Stomach (tissue), 19 donors: ENCODE measurements at places on chromosomes 2 and 18. TPM values are rescaled to one million over a fixed set of nuclear protein-coding genes. Genes with fewer than 3 reads are reported as not detected.
A peak's percentile ranks its signal among the peaks of the same experiment; 100 is the strongest.

DNA sequence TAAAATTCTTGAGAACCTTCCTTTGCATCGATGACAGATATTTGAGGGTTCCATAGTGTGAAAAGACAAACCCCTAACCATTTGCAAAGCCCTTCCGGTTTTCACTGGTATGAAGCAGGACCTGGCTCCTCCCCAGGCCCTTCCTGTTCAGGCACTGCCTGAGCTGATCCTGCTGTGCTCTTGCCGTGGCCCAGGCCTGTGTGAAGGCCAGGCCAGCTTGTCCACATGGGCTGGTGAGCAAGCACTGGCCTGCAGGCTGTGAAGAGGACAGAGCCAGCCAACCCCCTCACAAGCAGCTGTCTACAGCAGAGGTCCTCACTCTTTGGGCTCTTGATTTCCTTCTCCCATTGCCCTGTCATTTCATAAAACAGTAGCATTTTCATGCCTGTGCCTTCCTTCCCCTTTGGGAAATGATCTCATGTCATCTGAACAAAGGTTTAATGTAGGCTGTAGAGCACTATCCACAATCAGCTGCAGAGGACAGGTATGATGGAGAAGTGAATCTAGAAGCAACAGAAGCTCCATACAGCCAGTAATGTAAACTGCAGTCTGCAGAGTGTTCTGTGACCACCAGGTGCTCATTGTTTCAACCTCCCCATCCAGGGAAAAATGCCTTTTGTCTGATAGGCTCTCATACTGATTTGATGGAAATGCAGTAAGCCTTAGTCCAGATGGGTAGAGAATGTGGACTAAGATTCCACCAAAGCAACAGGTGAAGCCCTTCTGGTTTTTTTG, 19.8 kb downstream of the MPHOSPH10 start:
- DNase-seq: no peak

DNA sequence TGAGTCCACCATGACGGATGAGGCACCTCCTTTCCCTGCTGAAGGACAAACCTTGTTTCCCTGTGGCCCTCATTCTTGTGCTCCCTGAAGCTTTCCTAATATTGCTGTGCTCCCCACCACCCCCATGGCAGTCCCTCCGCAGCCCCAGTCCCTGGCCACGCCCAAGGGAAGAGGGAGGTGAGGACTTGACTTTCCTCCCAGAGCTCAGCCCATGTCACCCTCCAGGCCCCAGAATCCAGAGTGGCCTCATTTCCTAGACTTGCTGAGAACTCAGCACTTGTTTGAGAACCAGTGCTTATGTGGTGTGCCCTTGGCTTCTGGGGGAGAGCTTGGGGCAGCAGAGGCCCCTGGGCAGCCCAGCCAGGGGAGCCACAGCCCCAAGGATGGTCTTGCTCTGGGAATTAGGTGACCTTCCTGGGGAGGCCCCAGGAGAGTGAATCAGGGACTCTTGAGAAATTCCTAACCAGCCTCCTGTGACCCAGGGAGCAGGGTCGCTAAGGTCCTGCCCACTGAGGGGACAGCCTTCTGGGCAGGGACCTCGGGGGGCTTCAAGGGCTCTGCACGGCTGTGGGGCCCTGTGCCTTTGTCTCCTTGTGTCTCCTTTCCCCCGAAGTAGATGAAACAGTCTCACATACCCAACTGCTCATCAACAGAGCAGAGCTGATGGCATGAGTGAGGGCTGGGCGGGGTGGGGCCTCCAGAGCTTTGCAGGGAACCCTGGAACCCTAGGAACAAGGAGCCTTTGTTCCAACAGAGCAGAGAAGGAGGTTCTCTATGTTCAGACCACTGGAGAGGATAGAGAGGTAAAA, 27.9 kb downstream of the PSD4 start:
- no peak for DNase-seq

The CABLES1 gene
- 11.6 TPM for polyA plus RNA-seq

DNA sequence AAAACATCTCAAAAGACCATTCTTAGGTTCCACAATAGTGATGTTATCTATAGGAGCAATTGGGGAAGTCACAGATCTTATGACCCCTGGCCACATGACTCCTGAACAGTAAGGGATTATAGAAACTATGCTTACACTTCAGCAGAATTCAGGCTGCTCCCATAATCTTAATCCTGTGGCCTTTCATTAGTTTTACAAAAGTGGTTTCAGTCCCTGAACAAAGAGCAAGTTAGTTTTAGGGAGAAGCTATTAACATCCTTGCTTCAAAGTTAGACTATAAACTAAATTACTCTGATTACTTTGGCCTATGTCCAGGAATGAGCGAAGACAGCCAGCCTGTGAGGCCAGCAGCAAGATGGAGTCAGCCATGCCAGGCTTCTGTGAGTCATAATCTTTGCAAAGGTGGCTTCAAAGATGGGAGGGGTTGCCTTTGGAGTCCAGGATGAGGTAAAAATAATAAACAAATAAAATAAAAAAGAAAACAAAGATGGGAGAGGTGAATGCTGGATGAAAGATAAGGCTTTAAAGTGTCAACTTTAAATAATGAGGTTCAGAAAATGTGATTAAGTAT, 168.7 kb upstream of the NDUFV2 start:
- DNase-seq: no peak

DNA sequence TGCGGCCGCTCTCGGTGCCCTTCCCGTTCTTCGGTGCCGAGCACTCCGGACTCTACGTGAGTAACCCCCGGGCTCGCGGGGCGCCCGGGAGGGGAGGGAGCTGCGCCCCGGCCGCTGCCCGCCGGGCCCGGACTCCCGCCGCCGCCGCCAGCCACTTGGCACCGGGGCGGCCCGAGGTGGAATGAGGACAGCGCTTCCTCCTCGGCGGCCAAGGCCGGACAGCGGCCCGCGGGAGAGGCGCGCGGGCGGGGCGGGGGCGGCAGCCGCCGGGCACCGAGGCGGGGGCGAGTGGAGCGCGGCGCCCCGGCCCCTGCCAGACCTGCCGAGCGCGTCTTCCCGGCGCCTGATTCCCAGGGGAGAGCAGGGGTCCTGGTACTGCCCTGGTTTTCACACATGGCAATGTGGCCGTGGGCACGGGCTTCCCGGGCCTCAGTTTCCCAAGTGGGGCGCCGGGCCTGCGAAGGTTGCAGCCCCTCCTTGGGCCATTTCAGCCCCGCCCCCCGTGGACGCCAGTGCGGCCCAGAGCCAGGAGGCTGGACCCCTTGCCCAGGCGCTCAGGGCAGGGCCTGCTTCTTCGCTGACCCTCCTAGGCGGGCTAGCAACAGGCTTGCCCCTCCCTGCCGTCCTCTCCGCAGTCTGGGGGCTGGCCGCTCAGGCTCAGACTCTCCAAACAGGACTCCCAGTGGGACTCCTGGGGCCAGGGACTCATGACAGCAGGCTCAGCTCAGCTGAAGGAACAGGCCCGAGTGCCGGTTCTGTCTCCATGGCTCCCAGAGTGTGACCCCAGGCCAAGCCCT, 775 bp downstream of the SNED1 start:
- DNase-seq: peak; percentile 55

DNA sequence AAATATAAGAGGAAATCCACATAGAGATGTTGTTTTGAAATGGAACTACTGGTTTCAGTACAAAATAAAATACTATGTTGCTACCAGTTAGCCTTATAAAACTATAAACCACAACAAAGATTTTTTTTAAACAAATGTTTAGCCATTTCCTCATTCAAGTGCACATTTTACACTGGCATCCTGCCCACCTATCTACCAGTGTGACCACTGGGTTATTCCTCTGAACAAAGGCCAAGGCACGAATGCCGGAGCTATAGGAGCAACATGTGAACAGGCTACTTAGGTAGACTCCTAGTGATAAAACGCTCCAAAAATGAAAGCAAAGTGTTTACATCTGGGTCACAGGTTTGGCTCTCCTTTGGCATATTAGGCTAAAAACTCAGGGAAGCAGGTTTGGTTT, 31.8 kb upstream of the SULT1C4 start:
- no peak for DNase-seq

The LIMS2 gene
- polyA plus RNA-seq: 33.0 TPM

GRCh38 chr2:170276925-170277629, 99.1 kb downstream of the MYO3B start:
- DNase-seq: no peak

- DNase-seq: no peak
Observed at GRCh38 chr18:69830189-69830588, 117.5 kb downstream of the CD226 start.

DNA sequence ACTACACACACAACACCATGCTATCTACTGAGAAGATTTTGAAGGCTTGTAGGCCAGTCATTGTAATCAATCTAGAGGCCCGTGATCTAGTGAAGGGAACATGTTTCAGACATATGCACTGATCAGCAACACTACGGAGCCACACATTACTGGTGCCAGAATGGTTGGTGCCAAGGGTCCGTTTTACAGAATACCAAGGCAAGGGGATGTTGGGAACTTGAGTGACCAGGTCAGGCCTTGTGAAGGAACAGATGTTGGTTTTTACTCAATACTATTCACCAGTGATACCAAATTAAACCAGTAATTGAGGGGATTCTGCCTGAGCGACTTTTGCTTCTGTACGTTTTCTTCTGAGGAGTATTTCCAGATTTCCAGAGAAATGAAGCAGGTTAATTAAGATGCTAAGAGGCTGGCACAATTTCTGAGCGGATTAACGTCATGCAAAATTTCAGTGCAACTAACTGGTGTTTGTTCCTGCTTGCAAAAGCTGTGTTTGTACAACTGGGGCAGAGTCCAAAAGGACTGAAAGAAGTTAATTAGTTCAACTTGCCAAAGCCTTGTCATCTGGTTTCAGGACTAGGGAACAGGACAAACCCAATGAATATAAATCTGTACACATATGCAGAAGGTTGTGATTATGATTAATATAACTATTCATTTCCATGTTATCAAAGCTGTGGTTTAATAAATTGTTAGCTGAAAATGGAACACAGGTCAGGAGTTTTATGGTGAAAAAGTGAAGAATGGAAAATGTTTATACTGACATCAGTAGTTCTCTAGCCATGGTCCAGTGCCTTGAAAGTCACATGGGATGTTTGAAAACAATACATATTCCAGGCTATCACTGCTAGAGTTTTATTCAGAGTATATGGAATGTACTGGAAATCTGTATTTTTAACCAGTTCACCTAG, 432.1 kb upstream of the DCC start:
- DNase-seq: no peak

The SERPINB4 gene
- 3.8 TPM for polyA plus RNA-seq

GRCh38 chr2:95389245-95390119, 13.0 kb upstream of the FAHD2A start:
- peak; percentile 67 for DNase-seq

The NEUROD1 gene
- polyA plus RNA-seq: 0.55 TPM

DNA sequence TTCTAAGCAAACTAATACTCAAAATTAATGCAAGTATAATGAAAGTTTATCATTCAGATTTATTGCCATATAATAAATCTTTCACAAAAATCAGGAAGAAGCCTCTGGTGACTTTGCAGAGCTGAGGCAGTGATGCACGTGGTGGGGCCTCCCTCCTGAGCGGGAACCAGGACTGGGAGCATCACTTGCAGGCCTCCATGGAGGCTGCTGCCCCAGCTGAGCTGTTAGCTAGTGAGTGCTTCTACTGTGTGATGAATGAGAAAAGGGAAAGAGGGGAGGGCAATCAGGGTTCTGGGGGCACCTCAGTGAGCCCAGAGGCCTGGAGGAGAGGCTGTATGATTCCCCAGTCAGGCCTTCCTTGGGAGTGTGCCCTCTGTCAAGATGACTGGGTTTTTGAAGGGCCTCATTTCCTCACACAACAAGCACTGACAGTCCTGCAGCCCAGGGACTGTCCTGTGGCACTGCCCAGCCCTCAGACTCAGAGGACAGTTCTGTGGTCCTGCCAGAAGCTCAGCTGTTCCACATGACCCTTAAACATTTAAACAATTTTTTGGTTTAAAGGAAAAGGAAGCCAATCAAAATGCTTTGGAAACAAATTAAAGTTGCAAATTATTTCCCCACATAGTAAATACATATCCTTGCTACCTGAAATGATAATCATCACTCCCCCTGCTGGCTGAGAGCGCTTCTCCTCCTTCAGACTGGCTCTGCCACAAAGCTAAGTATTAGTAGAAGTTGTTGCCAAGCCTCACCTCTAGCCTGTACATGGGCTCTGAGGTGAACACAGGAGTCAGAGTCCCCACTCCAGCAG, 90.9 kb upstream of the SMAD7 start:
- peak; percentile 82 for DNase-seq

DNA sequence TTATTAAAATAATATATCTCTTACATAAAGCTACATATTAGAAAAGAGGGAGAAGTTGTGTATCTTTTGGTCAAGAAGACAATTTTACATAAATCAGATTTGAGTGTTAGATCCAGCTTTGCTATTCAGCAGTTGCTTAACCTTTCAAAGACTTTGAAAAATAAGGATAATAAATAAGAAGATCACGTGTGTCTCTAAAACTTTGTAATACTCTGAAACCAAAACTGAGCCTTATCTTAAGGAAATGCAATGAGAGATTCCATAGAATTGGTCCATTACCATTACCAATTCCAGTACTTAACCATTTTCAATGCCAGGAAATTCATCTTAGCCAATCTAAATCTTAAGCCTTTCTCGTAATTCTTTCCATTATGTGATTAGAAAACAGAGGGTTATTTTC, 89.2 kb upstream of the COL5A2 start:
- no peak for DNase-seq

- no peak for DNase-seq
Observed at GRCh38 chr2:37911296-37911873, 13.7 kb upstream of the RMDN2 start.

DNA sequence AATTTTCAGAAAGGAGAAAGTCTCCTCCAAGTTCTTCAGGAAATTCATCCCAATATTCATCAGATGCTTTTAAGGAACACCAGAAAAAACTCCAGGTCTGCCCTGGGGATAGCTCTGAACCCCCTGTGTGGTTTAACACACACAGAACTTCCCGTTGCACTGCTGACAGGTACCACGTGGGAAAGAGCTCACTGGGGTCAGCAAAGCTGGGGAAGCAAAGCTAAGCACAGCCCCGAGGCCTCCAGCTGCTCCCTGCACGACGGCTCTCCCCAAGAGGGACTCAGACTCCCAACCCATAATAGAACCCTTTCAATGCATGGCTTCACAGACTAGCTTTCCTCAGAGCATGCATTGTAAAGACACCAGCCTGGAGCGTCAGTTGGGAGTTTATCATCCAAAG, 28.0 kb downstream of the ADI1 start:
- no peak for DNase-seq

- DNase-seq: no peak
Observed at GRCh38 chr2:223488814-223489213, 113.3 kb downstream of the SCG2 start.

DNA sequence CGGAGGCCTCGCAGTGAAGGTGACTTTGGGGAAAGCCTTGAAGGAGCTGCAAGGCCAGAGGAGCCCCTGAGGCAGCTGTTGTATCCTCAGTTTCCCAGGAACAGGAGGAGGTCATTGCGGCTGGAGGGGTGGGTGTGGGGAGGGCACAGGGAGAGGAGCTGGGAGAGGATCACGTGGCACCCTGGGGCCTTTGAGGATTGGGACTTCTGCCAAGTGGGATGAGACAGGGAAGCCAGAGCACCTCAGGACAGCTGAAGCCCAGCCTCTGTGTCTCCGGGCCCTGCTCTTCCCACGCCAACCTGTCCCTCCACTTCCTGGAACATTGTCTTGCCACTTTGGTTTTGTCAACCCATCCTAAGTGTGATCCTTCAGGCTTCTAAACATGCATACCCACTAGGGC, 19.4 kb upstream of the RRM2 start:
- DNase-seq: no peak
